Activated CD4-positive, alpha-beta memory T cell treated with anti-CD3 and anti-CD28 coated beads for 36 hours (primary cell): ENCODE measurements at places on chromosomes 6 and 20.
A peak's percentile ranks its signal among the peaks of the same experiment; 100 is the strongest.

DNA sequence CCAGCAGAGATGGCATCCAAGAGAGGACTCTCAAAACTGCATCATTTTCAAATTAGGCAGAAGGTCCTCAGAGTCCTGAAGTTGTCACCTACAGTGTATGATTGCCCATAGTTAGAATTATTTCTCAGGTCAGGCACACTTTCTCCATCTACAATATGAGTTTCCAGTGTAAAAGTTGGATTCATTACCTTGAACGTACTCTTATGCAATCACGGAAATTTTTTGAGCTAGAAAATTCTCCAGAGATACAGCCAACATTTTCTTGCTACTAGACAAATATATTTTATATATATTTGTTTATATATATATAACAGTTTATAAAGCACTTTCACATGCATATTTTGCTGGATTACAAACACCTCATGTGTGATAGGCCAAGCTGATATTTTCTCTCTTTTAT, 29.4 kb upstream of the SERPINB1 start:
- no peak for DNase-seq

GRCh38 chr20:63224412-63225081, 8.6 kb upstream of the YTHDF1 start:
- DNase-seq = no peak

- no peak for DNase-seq
Measured at GRCh38 chr20:58374027-58374850, 14.8 kb upstream of the VAPB start.

GRCh38 chr6:28136585-28137504, 4.8 kb upstream of the ZKSCAN8 start:
- DNase-seq = peak; percentile 85

DNA sequence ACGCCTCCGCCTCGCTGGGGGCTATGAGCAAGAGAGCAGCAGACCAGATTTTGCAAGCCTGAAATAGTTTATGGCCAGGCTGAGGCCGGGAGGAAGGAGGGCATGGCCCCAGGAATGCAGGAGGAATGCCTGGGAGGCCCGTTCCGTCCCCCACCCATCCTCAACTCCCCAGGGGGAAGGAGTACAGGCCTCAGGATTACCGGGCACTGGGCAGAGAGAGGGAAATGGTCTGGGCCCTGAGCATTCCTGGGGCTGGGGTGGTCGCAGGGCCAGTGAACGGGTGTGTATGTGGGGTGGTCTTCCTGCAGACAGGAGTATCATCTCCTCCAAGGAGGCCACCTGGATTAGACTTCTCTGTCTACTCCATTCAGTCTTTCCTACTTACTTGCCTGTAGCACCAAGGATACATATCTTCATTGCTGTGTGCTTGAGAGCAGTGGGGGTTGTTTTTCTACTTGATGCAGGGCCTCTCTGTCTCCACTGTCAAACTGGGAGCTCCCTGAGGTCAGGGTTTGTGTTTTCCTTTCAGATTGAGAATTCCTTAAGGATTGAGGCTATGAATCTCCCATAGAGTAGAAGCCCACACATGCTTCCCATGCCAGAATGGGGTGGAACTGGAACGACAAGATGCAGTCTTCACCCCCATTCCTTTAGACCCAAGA, 81.3 kb downstream of the VEGFA start:
- DNase-seq = no peak

GRCh38 chr6:170129691-170130171, 161.1 kb downstream of the DLL1 start:
- no peak for DNase-seq

GRCh38 chr6:19342616-19343015, 494.6 kb upstream of the ID4 start:
- no peak for DNase-seq

- DNase-seq = no peak
Measured at GRCh38 chr20:63316502-63316921, 23.5 kb downstream of the COL20A1 start.

- no peak for DNase-seq
Measured at GRCh38 chr6:90365002-90365401, 68.4 kb upstream of the BACH2 start.

DNA sequence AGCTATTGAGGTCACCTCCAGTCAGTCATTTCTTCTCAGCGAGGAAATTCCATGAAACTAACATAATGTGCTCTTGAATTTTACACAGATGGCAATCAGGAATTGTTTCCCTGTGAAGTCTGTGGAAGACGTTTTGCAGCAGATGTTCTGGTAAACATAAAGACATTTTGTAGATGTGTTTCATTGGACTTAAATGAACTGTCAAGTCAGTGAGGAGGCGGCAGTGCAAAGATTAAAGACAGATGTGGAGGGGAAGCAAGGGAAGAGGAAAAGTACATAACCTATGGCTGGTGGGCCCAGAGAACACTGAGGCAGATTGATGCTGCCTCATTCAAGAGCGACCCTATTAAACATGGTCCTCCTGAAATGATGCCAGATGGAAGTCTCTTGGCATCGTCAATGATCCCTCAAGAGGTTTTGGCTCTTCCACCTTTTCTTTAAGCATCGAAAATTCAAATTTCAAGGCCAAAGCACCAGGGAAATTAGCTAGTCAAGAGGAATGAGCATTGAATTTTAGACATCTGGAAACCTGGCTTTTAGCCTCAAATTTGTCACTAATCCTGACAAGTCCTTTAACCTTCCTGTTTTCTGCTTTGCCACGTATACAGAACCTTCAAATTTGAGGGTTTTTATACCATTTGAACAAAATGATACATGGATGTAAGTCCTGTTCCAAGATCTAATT, 20.1 kb downstream of the ZC2HC1B start:
- no peak for DNase-seq

- no peak for DNase-seq
Measured at GRCh38 chr6:158868122-158868480, 48.9 kb upstream of the EZR start.

DNA sequence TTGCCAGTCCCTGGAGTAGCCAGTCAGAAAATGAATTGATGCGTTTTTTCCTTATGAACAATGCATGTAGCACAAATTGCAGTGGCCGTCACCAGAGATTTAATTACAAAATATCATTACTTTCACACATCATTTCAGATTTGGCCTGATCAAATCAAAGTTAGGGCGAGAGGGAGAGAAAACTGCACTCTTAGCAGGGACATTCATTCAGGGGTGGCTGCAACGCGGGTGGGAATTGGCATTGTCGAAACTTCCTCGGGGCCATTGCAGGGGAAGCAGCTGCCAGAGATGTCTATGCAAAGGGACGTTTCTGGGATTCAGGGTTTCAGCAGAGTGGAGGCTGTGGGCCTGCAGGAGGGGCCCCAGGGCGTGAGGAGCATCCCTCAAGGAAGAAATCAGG, 76.5 kb upstream of the TOP1 start:
- DNase-seq = no peak

DNA sequence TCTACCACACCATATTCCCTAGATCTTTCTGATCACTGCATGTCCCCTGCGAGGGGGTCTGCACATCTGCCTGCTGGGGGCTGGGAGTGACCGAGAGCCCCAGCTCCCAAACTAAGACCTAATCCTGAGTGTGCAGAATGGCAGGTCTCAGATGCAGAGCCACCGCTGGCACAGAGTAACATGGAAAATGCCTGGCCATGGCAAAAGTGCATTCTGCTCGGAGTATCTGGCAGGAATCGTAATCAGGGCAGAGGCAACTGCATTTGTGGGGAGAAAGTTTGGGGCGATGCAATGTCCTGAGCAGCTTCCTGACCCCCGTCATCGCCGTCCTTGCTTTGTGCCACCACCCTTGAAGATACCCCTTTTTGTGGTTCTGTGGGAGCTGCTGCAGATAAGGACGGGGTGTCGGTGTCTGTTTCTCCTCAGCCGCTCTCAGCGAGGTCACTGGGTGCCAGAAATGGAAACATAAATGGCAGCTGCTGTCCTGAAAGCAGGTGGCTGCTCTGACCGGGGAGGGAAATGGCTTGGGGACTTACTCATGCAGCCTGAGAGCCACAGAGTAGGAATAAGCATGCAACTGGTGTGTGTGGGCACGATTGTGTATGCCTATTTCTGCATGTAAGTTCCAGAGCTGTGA, 157.9 kb downstream of the LY86 start:
- no peak for DNase-seq

DNA sequence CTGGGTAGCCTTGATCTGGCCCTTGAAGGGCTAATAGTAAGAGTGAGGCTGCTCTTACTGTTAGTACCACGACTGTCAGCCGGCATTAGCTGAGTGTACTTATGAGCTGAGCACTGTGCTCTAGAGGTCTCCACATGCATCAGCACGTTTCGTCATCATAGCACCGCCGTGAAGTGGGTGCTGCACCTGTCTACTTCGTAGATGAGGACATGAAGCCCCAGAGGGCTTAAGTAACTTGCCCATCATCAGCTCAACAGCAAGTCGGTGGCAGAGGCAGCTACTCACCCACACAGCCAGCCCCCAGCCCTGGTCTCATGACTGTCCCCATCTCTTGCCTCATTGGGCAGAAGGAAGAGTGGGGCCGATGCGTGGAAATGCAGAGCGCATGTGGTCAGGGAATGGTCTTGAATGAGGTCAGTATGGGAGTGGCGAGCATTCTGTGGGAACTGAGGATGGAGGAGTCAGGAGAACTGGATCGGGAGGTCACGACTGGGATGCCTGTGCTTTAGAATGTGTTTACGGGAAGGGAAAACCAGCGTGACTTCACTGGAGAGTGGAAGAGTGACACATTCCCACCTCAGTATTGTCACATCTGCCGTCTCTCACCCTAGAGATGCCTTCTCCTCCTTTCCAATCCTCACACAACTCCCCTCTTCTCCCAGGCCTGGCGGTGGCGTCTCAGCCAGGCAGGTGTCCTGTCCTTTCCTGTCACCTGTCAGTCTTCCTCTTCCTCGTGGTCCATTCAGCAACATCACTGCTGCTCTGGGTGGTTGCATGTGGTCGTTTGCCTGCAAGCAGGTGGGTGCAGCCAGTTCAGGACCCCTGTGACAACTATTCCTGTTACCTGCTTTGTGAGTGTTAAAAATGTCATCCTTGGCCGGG, 6.0 kb downstream of the SYTL3 start:
- DNase-seq = peak; percentile 10

DNA sequence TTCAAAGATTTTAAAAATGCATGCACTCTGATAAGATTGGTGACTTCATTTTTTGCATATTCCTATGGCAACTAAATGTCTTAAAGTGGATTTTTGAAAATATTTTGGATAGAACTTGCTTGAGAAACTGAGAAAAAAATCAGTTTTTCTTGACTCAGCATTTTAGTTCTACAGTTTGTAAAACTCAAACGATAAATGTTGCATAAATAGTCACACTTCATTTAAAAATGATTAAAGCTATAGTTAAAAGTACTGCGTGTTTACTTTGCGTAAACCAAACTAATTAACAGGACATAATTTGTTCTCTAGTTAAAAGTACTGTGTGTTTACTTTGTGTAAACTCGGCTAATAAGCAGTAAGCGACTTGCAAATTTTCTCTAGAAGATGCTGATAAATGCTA, 28.3 kb upstream of the MEI4 start:
- no peak for DNase-seq

DNA sequence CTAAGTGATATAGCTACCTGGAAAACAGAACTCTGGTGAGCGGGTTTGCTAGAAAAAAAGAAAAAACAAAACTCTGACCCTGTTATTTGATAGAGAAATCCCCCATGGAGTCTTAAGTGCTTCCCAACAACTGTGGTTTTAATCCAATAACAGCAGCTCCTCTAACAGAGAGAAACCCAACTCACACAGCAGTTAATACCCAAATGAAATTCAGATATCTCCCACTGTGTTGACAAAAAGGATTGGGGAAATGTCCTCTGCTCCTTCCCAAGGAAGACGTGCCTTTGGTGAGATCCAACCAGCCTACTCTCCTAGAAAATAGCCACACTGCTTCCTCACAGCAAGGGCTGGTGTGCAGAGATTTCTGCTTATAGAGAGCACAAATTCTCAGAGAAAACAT, 200.4 kb upstream of the FBXL4 start:
- DNase-seq = no peak

- DNase-seq = no peak
Measured at GRCh38 chr20:13029687-13030375, 21.1 kb downstream of the SPTLC3 start.

DNA sequence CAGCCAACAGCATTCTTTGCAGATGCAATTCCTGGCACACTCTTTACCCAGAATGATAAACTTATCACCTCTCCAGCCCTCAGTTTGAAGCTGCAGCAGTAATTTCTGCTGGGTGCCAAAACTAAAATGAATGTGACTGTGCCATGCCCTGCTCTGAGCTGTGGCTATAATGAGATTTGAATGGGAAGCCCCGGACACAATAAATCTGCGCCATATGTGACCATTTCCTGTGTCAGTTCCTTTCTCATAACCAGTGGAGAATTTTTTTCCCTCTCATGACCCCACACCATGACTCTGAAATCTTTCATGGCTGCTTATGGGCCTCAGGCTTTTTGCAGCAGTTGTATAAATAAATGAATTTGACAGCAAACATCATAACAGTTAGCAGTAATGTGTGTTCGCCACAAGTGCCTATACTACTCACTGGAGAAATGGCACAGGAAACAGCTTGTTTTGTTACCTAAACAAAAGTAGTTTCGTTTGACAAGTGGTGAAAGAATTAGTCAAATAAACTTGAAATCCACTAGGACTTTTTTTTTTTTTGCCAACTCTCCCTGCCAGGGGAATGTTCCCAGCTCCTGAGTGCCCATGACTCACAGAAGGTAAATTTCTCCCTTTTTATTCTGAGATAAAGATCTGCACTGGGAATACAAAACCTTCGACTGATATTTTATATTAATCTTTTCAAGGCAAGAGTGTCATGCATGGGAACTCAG, 408.4 kb downstream of the PKHD1 start:
- no peak for DNase-seq

DNA sequence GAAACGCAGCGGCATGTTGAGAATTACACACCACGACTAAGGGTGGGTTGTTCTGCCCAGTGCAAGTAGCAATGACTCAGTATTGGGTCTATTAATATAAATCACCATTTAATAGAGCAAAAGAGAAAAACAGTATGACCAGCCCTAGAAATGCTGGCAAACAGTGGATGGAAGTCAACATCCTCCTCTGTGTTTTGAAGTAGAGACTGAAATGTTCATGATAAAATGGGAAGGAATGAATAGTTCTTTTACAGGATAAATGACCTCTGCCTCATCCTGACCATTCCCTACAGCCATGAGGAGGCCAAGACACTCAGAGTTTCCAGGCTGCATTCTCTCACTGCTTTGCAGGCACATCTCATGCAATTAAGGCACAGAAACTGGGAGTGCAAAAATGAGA, 111.8 kb downstream of the PSMB1 start:
- no peak for DNase-seq

- no peak for DNase-seq
Measured at GRCh38 chr20:59810449-59811187, 122.8 kb downstream of the SYCP2 start.

GRCh38 chr6:71047417-71047816, 90.6 kb upstream of the B3GAT2 start:
- DNase-seq = no peak

- no peak for DNase-seq
Measured at GRCh38 chr6:16568128-16568527, 193.1 kb downstream of the ATXN1 start.
